ENCODE measurements at places on chromosomes 2 and 18.

GRCh38 chr18:75314117-75314516 lies 103.5 kb downstream of the TSHZ1 start:
- no peak for DNase-seq

GRCh38 chr2:26216587-26216986 lies 27.8 kb downstream of the HADHA start:
- no peak for DNase-seq

GRCh38 chr2:145110668-145111356 lies 590.9 kb upstream of the ZEB2 start:
- DNase-seq, result no peak

- no peak for DNase-seq
Measured at GRCh38 chr2:184793176-184793575, 194.8 kb downstream of the ZNF804A start.

All from HFF-Myc (cell line).